ENCODE measurements at places on chromosomes 5 and 9. TPM values are rescaled to one million over a fixed set of nuclear protein-coding genes. Genes with fewer than 3 reads are reported as not detected.

SMIM32 gene
- total RNA-seq: not detected

POLE3 gene
- total RNA-seq: 39.7 TPM

GRM6 gene
- total RNA-seq: not detected

HSDL2 gene
- total RNA-seq: 17.3 TPM

IRX1 gene
- not detected for total RNA-seq

TAF1L gene
- total RNA-seq: under 0.01 TPM

Measured in dermis microvascular lymphatic vessel endothelial cell (primary cell).